ENCODE measurements at places on chromosomes 2 and 18.

DNA sequence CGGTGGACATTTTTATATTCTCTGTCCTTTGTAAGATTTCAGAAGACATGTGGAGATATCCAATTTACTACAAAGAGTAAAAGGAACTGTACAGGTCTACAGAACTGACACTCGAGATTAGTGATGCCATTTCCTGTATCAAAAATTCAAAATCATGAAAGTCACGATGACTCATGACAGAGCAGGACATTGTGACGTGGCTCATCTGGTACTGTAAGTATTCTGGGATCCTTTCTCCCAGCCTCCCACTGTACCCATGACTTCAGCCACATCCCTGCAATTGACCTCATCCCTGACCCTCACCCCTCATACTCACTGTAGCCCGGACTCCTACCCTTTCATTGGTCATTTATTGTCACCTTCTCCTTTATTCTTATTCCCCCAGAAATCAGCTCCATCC, 736.5 kb downstream of the EPHA4 start:
- no peak for DNase-seq

DNA sequence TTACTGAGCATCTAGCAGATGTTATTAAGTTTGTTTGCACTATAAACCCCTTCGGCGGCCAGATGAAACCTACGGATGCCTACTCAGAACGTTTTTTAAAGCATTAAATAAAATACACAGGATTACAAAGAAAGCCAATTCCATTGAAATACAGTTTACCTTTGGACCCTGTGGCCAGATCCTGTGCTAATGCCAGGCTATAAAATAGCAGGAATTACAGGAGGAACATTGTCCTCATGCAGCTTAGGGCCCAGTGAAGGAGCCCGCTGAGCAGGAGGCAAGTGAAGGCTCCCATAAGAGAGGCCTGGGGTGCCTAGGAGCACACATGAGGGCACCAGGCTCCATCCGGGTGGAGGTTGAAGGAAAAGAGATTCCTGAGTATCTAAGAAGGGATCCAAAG, 310.4 kb downstream of the MTX2 start:
- no peak for DNase-seq

DNA sequence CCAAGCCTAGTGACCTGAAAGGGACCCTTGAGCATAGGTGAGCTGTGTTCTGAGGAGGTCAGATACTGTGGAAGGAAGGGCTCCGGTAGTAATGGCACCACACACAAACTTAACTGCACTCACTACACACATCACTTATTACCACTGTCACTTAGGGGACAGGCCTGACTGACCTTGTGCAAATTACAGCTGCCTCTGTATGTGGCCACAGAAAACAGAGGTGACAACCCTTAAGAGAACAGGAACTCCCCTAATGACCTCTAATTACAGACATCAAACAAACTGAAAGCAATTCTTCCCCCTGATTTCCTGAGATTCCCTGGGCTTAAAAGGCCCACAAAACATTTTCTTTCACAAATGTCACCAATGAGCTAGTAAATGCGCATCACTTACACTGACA, 360.6 kb downstream of the RND3 start:
- no peak for DNase-seq

DNA sequence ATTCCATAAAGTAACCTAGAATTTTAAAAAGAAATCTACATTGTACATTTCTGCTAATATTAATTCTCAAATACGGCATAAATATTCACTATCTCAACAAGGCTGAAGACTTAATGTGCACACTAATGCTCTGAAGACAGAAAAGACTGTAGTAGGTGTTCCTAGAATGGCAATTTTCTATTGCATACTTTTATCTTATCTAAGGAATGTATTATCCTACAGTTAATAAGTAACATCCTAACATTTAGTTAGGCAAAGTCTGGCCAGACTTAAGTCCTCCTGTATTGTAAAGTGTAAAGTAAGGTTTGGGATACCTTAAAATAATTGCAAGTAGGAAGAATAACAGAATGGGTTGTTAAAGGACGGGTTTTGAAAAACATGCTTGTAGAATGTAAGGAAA, 42.2 kb downstream of the CHST9 start:
- DNase-seq: no peak

DNA sequence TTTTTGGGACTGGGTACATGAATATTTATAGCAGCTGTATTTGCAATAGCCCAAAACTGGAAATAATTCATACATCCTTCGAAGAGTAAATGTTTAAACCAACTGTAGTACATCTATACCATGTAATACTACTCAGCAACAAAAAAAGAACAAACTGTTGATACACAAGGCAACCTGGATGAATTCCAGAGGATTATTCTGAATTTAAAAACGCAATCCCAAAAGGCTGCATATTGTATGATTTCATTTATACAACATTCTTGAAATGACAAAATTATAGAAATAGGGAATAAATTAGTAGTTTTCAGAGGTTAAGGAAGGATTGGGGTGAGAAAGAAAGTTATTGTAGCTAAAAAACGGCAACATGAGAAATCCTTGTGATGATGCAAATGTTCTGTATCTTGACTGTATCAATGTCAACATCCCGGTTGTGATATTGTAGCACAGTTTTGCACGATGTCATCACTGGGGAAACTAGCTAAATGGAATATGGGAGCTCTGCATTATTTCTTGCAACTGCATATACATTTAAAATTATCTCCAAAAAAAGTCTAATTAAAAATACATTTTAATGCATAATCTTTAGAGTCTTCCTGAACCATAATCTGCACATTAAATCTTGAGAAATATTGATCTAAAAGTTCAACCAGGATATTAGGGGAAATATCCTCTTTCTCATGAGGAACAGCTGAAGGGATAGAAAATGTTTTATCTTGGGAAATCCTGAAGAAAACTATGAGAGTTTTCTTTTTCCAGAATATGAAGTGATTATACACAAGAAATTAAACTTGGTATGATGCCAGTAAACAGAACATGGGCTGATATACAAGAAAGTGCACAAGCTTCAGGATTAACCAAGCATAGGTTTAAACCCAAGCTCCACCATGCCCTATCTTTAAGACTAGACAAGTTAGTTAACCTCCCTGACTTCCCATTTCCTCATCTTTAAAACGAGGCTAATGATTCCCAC, 21.9 kb downstream of the EVA1A start:
- no peak for DNase-seq

DNA sequence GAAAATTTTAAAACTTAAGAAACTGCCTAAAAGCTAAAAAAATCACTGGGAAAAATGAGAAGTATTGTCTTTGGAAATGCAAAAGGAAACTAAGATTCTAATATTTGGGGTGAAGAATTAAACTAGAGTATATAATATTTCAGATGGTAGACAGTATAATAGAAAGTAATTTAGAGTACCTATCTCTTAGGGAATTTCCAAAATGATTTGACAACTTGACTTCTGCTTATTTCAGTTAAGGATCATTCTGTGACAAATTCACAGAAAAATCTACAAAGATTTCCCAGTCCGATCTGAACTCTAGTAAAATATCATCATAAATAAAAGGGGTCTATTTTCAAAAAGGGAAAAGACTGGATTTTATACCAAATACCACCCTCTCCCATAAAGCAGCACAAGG, 99.6 kb downstream of the ATAD2B start:
- no peak for DNase-seq

- DNase-seq: no peak
These were observed 13.4 kb downstream of the ATP8B1 start for GRCh38 chr18:57789759-57790158.

- DNase-seq: no peak
These were observed 221.0 kb upstream of the MMADHC start for GRCh38 chr2:149808556-149808955.

GRCh38 chr2:203732092-203732952, 25.9 kb downstream of the CD28 start:
- no peak for DNase-seq

GRCh38 chr2:233412405-233412804, 58.1 kb downstream of the DGKD start:
- no peak for DNase-seq

DNA sequence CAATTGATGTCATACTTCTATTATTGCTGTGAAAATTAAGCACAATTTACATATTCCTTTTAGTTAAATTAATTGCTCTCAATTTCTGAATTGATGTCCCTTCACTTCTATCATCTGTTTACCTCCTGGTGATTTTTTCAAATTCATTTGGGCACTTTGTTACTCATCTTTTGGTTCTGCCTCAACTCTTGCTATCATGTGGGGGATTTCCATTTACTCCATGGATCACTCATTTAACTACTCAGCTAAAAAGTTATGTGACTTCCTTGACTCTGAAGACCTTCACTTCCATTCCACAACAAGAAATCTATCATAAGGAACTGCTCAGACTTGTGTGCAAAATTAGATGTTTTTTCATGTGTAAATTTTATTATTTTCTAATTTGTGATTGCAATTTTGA, 126.2 kb downstream of the EHBP1 start:
- no peak for DNase-seq

- DNase-seq: no peak
These were observed 12.9 kb downstream of the LRRTM1 start for GRCh38 chr2:80291656-80292055.

DNA sequence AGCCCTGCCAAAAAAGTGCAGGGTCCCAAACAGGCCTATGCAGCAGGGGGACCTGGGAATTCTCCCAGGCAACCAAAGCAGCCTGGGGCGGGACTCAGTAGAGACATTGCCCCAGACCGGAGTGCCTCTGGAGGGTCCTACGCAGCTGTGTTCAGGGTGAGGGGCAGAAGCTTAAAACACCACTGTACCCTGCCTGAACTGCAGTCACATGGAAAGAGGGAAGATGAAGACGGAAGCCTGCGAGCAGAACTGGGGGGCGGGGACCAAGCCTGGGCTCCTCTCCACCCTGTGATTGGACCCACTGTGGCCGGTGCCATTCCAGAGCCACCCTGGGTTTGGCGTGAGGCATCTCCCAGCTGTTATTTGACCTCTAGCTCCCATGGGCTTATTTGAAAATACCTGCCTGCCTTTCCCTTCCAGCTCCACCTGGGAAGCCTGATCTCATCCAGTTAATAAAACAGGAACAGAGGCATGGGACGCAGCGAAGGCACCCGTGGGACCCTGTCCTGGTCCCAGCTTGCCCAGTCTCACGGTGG, 183.1 kb downstream of the SMAD2 start:
- DNase-seq: no peak

- DNase-seq: no peak
These were observed 62.6 kb downstream of the DNMT3A start for GRCh38 chr2:25279091-25279651.

- peak; percentile 43 for DNase-seq
These were observed at the start of gene CREG2 for GRCh38 chr2:101387151-101387834. Gene CREG2 (minus strand): TSS chr2:101387503. CDS start chr2:101387457, 46 bp downstream.

- no peak for DNase-seq
These were observed 30.8 kb downstream of the TBC1D8 start for GRCh38 chr2:101120124-101120996.

DNA sequence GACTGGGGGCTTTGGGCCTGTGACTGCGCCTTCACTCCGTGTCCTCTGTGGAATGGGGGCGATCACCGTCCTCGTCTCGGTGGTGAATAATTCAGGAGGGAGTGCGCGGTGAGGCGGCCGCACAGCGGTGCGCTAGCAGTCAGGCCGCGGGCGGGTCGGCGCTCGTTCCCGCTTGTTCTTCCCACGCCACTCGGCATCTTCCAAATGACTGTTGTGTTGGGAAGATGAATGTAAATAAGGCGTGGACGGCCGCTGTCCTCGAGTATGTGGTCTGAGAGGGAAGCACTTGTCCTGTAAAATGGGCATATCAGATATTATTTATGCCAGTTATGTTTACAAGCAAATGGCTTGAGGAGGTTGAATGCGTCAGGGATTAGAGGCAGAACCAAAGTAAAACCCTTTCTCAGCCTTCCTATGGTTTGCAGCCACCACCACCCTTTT, 608 bp upstream of the VPS4B start:
- no peak for DNase-seq

GRCh38 chr2:60827369-60827768, 54.0 kb upstream of the REL start:
- no peak for DNase-seq

GRCh38 chr2:15667809-15668556, 76.3 kb downstream of the DDX1 start:
- DNase-seq: no peak

GRCh38 chr2:133044556-133044955, 374.6 kb upstream of the LYPD1 start:
- no peak for DNase-seq
